ENCODE measurements at places on chromosomes 7 and 10. TPM values are rescaled to one million over a fixed set of nuclear protein-coding genes. Genes with fewer than 3 reads are reported as not detected.

HMX2 gene
- total RNA-seq, result 0.10 TPM

ST8SIA6 gene
- 0.07 TPM for total RNA-seq

NPY4R2 gene
- 27.3 TPM for total RNA-seq

FAM24B gene
- 14.2 TPM for total RNA-seq

OGDHL gene
- 0.22 TPM for total RNA-seq

PRSS2 gene
- not detected for total RNA-seq

AKR1C2 gene
- total RNA-seq, result 3,160 TPM

SFTPA1 gene
- not detected for total RNA-seq

FGL2 gene
- total RNA-seq, result not detected

FGFR2 gene
- 0.22 TPM for total RNA-seq

ZNF735 gene
- total RNA-seq, result not detected

CUTC gene
- total RNA-seq, result 35.8 TPM

KLF14 gene
- total RNA-seq, result not detected

LIPN gene
- total RNA-seq, result not detected

SOSTDC1 gene
- not detected for total RNA-seq

BHLHA15 gene
- 0.63 TPM for total RNA-seq

IFIT1B gene
- not detected for total RNA-seq

PLAC9 gene
- total RNA-seq, result 0.16 TPM

CNPY1 gene
- not detected for total RNA-seq

SSC4D gene
- 1.3 TPM for total RNA-seq

MTERF1 gene
- total RNA-seq, result 10.3 TPM

SLC13A1 gene
- not detected for total RNA-seq

ENTPD1 gene
- total RNA-seq, result not detected

FAM180A gene
- total RNA-seq, result not detected

NXPH1 gene
- not detected for total RNA-seq

TDRD1 gene
- not detected for total RNA-seq

PODXL gene
- 55.4 TPM for total RNA-seq

FIS1 gene
- total RNA-seq, result 132 TPM

ASZ1 gene
- not detected for total RNA-seq

GPR22 gene
- total RNA-seq, result not detected
